CD4-positive, alpha-beta T cell treated with Interleukin-1 beta for 1 hour (primary cell): ENCODE measurements at places on chromosomes 2 and 18.

GRCh38 chr2:66414896-66415295, 20.0 kb upstream of the MEIS1 start:
- DNase-seq, result no peak

DNA sequence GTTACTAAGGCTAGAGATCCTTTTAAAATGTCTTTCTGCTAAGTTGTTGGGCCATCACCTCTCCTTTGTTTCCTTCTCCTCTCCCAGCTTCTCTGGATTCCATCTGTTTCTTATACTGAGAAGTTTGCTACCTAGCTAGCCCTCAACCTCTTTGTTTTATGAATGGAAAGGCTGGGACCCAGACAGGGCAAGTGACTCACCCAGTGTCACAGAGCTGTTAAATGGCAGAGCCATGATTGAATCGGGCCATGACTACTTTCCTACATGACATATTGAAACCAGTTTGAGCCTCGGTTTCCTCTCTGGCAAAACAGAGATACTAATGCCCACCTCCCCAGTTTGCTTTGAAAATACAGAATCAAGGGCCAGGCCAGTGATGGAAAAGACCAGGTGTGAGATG, 24.1 kb downstream of the REEP1 start:
- DNase-seq, result no peak

DNA sequence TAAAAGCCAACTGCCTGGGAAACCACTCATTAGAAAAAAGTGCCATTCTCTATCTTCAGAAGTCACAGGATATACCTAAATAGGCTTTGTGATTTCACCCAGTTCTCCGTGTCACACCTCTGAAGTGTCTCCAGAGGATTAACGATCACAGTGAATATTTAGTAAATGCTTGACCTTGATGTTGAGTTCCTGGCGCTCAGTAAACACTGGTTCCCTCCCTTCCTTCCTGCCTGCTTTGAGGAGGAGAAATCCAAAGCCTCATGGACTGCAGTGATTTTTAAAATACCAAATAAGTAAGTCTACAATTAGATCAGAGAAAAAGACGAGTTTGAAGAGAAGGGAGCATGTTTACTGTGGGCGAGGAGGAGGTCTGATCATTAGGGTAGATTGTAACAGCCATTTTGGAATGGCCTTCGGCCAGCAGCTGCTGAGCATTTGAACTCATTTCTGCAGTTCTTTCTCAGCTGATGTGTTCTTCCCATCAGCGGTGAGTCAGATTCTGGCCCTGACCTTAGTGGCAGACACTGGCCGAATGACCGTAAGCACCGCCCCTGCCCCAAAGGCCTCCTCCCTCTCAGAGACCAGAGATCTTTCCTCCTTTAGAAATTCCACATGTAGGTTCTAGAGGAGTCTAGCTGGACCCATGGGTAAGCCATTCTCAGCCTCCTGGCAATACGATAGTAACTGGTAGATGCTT, 62.1 kb upstream of the SLC16A14 start:
- DNase-seq, result no peak

DNA sequence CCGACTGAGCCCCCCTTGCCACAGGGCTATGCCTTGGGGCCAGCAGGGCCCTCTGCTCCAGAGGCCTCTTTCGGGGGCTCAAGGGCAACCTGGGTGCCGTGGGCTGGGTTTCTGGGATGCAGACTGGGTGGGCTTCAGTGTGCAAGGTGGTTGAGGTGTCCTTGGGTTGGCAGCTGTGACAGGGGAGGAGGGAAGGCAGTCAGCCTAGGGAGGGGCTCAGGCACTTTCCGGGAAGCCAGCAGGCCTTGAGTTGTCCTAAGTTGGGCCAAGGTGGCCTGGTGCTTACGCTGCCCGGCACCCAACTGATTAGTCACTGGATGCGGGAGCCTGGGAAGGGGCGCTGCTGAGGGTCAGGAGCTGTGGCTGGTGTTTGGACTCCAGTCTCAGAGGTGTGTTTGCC, 199.5 kb downstream of the TWIST2 start:
- DNase-seq, result no peak

GRCh38 chr2:232204457-232204931, 174.1 kb upstream of the ALPP start:
- DNase-seq, result no peak

- no peak for DNase-seq
Observed at GRCh38 chr2:190156530-190157212, 94.1 kb upstream of the MSTN start.

DNA sequence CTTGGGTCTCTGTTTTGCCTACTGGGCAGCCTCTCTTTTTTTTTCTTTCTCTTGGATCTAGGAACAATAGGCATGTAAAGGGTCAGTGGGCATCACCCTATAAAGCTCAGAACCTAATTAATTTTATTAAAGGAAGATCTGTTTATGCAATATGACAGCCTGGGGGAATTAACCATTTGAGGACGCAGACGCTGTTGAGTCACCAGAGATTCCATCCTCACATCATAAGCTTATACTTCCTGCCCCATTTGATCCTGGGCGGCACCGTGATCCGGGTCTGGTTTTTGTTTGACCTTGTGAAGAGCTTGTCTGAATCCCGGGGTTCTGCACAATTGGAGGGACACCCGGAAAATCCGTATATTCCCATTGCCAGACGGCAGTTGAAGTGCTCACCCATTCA, 16.8 kb upstream of the BCL11A start:
- DNase-seq, result no peak

DNA sequence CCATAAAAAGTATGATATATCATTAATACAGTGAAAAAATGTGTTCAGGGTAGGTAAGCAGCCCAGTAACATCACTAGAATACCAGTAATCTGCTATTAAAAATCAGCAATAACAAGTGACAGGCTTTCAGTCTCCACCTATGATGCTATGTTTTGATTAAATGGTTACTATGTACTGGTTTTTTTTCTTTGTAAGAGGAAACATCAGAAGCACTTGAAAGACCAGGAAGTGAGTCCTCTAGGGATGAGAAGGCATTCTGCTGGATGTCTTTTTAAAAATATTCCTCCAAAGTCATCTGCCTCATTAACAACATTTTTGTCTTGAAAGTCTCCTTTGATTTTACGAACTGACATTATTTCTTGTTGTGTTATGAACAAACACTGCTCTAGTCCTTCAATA, 136.0 kb upstream of the FAM98A start:
- no peak for DNase-seq

DNA sequence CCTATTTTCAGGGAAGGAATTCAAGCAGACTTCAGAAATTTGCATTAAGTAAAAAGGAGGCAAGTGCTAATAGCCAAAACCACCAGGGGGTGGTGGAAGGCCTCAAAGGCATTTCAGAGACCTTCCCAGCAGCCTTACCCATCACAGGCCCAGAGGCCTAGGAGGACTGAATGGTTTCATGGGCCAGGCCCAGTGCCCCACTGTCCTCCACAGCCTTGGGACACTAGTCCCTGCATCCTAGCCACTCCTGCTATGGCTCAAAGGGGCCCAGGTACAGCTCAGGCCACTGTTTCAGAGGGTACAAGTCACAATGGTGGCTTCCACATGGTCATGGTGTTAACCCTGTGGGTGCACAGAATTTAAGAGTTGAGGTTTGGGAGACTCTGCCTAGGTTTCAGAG, 58.6 kb upstream of the CHAC2 start:
- no peak for DNase-seq

DNA sequence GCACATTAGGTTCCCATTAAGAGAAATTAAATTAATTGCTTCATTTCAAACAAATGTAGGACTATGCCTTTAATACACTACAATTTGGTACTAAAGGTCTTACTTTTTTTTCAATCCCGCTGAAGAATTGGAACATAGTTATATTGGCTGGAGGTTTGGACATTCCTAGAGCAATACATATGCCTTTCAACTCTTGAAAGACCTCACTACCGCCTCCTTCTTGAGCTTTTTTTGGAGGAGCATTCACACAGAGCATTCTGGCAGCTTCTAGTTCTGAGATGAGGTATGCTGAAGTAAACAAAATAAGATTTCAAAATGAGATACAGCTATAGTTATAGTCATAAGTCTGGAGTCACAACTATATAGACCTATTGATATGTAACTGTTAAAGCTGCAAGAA, 10.9 kb downstream of the FAM98A start:
- DNase-seq, result no peak

- DNase-seq, result no peak
Observed at GRCh38 chr2:5766561-5766960, 74.4 kb downstream of the SOX11 start.

GRCh38 chr18:72704202-72704601, 160.1 kb upstream of the CBLN2 start:
- DNase-seq, result no peak

- DNase-seq, result no peak
Observed at GRCh38 chr2:143885461-143885860, 634.5 kb downstream of the ZEB2 start.

DNA sequence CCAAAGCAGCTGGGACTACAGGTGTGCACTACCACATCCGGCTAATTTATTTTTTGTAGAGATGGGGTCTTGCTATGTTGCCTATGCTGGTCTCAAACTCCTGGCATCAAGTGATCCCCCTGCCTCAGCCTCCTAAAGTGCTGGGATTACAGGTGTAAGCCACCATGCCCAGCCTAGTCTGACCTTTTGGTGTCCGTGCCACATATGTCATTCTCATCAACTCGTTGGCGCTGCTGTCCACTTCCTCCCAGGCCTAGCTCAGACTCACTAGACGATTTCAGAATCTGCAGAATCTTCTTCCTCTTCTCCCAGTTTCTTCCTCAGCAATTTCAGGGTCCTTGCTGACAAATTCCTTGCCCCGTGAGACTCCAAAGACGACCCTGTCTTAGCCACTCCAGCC, 39.8 kb upstream of the DNMT3A start:
- no peak for DNase-seq

DNA sequence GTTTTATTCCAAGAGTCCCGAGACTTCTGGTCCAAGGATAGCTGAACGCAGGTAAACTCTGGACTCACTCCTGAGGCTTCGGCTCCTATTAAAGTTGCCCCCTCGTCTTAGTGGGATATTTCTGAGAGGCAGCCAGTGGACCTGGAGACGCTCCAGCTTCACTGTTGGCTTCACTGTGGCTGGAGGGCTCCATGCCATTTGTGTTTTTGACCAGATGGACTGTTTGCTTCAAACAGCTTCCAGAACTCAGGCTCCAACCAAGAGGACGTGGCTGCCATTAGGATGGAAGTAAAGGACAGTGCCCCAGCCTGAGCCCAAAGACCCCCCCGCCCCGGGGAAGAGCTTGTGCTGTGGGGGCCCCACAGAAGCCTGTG, 94.4 kb upstream of the LDAH start:
- DNase-seq, result no peak

DNA sequence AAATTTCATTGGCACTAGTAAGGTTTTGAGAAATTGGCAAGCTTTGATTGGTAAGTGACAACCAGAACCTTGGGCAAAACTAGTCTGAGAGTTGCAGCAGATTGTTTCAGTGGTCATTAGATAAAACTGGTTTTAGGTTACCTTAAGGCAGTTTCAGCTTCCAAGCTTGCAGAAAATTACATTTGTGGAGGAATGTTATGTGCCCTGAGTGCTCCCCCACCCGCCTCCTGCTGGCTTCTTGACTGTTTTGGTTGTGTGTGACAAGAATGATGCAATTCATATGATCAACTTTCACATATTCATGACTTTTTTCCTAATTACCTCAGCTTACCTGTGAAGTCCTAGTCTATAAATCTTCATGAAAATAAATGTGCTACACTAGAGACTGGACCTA, 599.5 kb upstream of the ZNF804A start:
- DNase-seq, result no peak

- DNase-seq, result peak; percentile 75
Observed at GRCh38 chr2:27262379-27263286, at the start of gene SLC30A3. Gene SLC30A3, minus strand, starts transcription at chr2:27263047. Its CDS starts 141 bp downstream, at chr2:27262906.

GRCh38 chr2:119929537-119929936, 83.3 kb upstream of the EPB41L5 start:
- DNase-seq, result peak; percentile 68

GRCh38 chr2:105977212-105977611, 216.9 kb downstream of the UXS1 start:
- no peak for DNase-seq

DNA sequence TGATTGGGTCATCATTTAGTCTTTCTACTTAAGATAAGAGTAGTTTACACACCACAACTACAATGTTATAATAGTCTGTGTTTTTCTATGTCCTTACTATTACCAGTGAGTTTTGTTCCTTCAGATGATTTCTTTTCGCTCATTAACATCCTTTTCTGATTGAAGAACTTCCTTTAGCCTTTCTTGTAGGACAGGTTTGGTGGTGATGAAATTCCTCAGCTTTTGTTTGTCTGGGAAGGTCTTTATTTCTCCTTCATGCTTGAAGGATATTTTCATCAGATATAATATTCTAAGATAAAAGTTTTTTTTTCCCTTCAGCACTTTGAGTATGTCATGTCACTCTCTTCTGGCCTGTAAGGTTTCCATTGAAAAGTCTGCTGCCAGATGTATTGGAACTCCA, 38.0 kb upstream of the SLC16A14 start:
- no peak for DNase-seq

GRCh38 chr2:101967826-101968513, 23.8 kb upstream of the IL1R2 start:
- DNase-seq, result no peak

GRCh38 chr2:77839102-77839501, 316.9 kb upstream of the LRRTM4 start:
- DNase-seq, result no peak

DNA sequence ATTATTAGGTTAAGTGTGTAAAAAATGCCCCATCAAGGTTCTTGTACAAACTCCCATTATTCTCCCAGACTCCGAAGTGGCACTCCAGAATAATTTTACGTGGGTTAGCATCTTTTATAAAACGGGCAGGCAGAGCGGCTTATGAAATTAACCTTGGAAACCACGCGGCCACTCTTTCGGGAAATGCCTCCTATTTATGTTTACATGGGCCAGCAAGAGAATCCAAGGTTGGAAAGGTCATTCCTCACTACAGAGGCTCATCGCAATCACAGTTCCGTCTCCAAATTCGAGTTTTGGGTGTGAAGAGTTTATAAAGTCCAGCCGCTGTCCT, 1.2 kb upstream of the IMPA2 start:
- DNase-seq, result no peak

DNA sequence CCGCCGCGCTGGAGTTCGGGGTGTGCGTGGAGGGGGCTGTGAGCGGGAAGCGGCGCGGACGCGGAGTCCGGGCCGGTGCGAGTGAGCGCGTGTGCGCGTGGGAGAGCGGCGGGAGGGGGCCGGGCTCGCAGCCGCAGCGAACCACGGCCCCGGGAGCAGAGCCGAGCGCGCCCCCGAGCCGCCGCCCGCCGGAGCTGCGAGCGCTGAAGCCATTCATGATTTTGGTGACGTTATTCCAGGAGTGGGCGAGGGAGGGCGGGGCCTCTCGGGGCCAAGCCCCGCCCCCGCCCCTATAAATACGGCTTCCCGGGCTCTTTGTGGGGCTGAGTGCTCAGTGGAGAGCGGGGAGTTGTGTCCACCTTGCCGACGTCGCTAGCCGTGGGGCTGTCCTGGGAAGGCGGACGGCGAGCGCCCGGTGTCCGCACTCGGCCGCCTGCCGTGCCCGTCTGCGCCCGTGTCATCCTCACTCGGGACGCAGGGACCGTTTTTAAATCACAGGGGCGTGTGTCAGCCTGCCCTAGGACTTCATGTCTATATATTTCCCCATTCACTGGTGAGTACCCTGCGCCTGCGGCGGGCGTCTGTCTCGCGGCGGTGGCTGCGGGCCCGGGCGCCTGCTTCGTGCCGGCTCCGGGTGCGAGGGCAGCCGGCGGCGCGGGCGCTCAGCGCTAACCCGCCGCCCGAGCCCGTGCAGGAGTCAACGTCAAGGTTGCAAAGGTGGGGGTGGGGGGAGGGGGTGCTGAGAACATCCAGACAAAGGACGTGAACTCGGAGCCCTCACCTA, at the start of gene LBH:
Gene LBH, plus strand, starts transcription at position 323 of the 784 bp plus-strand sequence. Its CDS starts 205 bp downstream, at position 528.
- peak; percentile 94 for DNase-seq
